ENCODE measurements at places on chromosomes 7 and 10. TPM values are rescaled to one million over a fixed set of nuclear protein-coding genes. Genes with fewer than 3 reads are reported as not detected.

The NPY gene
- 0.80 TPM for polyA plus RNA-seq

The DNAJC30 gene
- 11.3 TPM for polyA plus RNA-seq

The MKLN1 gene
- 19.3 TPM for polyA plus RNA-seq

The TMEM213 gene
- polyA plus RNA-seq = not detected

The CTTNBP2 gene
- polyA plus RNA-seq = not detected

The PRPS1L1 gene
- polyA plus RNA-seq = not detected

The PLEKHS1 gene
- not detected for polyA plus RNA-seq

The LRRC18 gene
- 0.58 TPM for polyA plus RNA-seq

The PCLO gene
- not detected for polyA plus RNA-seq
